DMS79 treated with DMSO at 0.1 percent for 48 hours (cell line): ENCODE measurements at places on chromosomes 3 and 15.
A peak's percentile ranks its signal among the peaks of the same experiment; 100 is the strongest.

DNA sequence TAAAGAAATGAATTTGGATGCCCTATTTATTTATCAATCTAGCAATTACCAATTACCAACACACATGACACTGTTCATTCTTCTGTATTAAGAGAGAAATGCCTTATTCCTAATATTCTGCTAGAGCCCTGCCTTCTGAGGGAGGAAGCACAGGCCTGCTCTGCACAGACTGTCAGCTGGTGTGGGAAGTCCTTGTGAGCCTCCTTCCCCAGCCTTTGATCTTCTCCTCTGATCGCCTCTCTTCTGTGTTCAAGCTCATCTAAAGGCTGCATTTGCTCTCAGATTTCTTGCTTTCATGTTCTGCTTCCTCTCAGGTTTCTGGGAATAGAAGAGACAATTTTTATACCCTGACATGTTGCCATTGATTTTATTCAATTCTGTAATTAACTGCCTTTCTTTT, 290.6 kb upstream of the UMPS start:
- no peak for DNase-seq

- no peak for DNase-seq
Measured at GRCh38 chr15:53196788-53197187, 406.7 kb upstream of the ONECUT1 start.

GRCh38 chr3:86929046-86929445, 61.9 kb downstream of the VGLL3 start:
- DNase-seq = no peak

GRCh38 chr3:23489300-23490158, 286.4 kb downstream of the UBE2E2 start:
- DNase-seq = no peak

- peak; percentile 53 for DNase-seq
Measured at GRCh38 chr3:142724682-142725356, 985 bp downstream of the TRPC1 start.

- DNase-seq = no peak
Measured at GRCh38 chr3:131608741-131609140, 106.0 kb upstream of the MRPL3 start.

GRCh38 chr3:100047455-100048141, 66.7 kb downstream of the FILIP1L start:
- no peak for DNase-seq

DNA sequence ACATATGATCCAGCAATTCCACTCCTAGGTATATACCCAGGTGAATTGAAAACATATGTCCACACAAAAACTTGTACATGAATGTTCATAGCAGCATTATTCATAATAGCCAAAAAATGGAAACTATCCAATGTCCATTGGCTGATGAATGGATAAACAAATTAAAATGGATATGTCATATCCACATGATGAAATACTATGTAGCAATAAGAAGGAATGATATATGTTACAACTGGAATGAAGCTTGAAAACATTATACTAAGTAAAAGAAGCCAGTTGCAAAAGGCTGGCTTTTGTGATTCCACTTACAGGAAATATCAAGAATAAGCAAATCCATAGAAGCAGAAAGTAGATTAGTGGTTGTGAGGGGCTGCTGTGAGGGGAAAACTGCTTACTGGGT, 33.7 kb downstream of the BNC1 start:
- no peak for DNase-seq

DNA sequence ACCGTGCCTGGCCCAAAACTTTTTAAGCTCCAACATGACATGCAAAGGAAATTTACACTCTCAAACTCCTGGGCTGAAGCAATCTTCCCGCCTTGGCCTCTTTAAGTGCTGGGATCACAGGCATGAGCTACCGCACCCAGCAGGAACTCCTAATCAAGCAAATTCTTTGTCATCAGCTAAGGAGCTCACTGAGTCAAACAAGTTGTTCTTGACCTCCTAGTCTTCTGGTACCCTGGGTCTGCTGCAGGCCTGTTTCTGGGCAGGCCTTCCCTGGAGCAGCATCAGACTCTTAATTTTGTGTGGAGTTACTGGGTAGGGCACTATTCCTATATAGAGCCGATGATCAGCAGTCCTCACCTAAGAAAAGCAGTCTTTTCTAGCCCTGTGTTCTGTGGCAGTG, 68.4 kb upstream of the FLNB start:
- DNase-seq = no peak

- DNase-seq = no peak
Measured at GRCh38 chr3:150333477-150333876, 74.6 kb upstream of the TSC22D2 start.

DNA sequence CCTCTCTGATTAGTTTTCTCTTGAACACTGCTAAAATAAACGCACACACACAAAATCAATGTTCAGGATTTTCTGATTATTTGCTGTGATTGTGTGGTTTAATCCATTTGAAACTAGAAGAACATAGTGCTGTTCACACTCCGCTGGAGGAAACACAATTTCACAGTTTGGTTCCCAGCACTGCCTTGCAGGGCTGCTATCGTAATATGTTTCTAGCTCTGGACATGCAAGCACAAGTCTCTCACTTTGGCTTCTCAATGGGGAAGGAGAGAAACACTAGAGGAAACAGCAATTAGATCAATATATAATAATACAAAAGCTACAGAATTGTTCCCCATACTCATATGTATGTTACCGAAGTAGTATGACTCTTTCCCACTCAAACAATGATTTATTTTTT, 299.5 kb downstream of the NSUN3 start:
- no peak for DNase-seq

DNA sequence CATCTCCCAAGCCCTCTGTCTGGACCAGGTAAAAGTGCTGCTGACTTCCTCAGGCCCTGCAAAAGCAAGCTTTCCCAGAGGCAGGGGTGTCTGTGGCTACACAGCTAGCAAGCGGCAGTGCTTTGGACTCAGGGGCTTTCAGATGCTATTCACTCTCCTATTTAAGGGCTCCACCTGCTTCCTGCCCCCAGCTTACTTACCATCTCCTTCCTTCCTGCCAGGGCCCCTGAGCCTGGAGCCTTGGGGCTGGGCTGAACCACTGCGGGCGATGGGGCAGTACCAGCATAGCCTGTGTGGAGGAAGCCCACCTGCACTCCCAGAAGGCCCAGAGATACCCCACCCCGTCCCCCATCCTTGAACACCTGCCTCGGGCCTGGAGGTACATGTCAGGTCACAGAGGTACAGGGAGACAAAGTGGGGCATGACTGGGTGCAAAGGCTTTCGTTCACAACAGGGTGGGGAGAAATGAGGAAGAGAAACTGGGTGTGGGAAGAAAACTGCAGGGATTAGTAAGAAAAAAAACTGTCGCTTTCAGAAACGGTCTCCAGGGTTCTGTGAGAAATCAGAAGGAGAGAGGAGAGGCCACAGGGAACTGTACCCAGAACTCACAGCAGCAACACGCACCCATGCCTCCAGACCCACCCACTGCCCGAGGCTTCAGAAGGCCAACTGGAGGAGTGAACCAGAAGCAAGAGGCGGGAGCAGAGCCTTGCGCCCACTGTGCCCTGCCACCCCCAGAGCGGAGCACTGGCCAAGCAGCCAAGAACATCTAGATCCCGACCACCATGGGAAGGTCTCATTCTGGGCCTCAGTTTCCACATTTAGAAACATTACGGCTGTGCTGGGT, 49.5 kb downstream of the CCDC12 start:
- no peak for DNase-seq
